ENCODE measurements at places on chromosomes 12 and 14.

- peak; percentile 90 for DNase-seq
Observed at GRCh38 chr14:90301668-90302090, 30.1 kb downstream of the NRDE2 start.

GRCh38 chr12:11830307-11830801 lies 180.9 kb downstream of the ETV6 start:
- DNase-seq, result no peak

GRCh38 chr12:1332327-1332726 lies 262.1 kb downstream of the FBXL14 start:
- DNase-seq, result no peak

GRCh38 chr12:132413931-132414588 lies 75.9 kb upstream of the FBRSL1 start:
- DNase-seq, result no peak

GRCh38 chr12:80056845-80057244 lies 42.5 kb upstream of the OTOGL start:
- DNase-seq, result no peak

DNA sequence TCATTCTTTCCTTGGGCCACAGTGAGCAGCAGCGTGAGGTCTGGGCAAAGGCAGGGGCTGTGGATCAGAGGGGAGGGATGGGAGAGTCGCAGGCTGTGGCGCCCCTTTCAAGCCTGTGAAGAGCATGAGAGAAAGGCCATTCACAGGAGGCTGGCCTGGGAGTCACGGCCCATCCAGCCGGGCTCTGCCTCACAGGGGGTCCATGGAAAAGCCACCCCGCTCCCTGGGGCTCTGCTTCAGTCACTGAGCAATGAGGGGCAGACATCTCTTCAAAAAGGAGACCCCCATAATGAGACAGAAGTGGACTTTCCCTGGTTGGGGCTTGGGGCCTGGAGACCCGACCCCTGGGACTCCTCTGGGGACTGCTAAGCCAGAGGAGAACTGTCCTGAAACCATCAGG lies 117.0 kb upstream of the GSC start:
- no peak for DNase-seq

DNA sequence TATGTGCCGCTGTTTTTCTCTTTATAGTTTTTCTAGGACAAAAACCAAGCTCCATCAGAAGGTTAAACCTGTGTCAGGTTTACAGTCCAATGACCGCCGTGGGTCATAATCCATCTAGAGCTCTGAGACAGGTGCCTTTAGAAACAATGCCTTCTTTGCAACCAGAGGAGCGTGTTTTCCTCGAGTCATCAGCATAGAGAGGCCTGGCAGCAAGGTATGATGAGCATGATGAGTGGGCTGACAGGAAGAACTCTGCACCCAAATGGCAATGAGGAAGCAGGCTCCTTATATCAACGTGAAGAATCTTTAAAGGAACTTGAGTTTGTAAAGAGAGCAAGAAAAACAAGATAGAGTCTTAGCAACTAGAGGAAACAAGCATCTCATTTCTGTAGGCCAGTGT lies 60.5 kb upstream of the NUDT4 start:
- DNase-seq, result no peak

- DNase-seq, result no peak
Observed at GRCh38 chr12:75656648-75657047, 145.2 kb upstream of the KRR1 start.

GRCh38 chr14:105850853-105851581 lies 324.6 kb downstream of the TMEM121 start:
- DNase-seq, result no peak

GRCh38 chr12:92943482-92944250 lies 14.6 kb upstream of the EEA1 start:
- DNase-seq, result peak; percentile 29

DNA sequence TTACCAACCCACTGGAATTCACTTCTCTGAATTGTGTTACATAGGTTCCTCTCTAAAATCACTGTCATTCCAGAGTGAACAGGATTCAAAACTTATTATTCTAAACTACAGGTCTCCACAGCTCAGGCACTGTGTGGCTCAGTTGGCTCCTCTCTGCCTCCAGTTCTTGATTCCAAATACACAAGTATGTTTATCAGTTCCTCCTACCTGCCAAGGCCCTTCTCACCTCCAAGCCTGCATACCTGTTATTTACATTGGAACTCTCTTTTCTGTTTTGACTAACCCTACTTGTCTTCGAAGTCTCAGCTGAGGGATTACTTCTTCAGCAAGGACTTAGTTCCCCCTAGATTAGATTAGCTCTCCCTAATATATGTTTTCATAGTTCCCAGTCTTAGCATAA lies 397.6 kb upstream of the TMTC1 start:
- no peak for DNase-seq

DNA sequence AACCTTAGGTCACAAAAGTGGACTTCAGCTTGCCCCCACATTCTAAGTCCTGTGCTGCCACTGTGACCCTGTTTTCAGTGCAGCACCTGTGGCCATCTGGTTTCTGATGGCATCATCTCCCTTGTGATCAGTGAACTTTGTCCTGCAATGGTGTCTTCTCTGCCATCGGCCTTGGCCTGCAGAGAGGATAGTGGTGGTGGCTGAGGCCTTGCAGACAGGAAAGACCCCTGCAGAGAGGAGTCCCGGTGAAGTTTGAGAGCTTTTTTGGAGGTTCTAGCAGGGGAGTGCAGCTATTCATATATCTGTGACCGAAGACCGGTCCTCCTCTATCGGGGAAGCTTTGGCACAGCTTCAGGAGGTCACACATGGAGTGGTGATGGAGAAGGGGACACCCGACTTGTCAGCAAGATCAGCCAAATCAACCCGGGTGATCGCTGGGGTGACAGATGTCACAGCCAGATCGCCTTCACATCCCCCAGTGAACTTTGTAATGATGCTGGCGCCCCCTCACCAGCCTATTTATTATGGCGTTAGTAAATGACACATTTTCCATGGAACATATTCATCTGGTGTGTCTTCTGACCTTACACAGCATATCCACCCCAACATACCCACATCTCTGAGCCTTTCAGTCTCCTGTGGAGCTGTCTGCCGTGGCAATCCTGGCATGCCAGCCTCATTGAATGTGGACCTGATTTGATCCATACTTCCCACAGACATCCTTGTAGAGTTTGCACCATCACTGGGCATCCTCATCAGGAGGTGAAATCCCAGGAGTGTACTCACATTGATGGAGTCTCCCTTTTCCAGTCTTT lies 136.1 kb downstream of the PAPOLA start:
- DNase-seq, result no peak

DNA sequence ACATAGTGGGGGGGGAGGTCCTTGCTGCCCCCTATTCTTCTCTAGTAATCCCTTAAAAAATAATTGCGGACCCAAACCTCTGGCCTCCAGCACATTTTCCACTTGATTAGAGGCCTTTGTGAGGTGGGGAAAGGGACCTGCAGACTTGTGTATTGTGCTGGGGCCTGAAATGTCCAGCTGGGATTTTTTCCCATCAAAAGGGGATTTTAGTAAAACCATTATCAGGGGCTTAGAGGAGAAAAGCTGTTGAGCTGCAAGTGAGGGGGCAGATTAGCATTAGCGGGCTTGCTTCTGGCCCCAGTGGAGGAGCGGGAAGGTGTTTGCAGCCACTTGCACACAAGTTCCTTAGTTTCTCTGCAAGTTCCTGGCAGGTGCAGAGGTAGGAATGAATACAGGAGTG lies 13.9 kb downstream of the FBXL14 start:
- DNase-seq, result no peak
